Activated T-helper 1 cell treated with anti-CD3 and anti-CD28 coated beads, Interleukin-2, amount 50 U/mL, for 16 hours (primary cell): ENCODE measurements at places on chromosomes 12 and 14.

- DNase-seq = no peak
Observed at GRCh38 chr14:95523815-95524448, 7.5 kb upstream of the SYNE3 start.

GRCh38 chr14:75568140-75568539, 10.3 kb upstream of the FLVCR2 start:
- no peak for DNase-seq

DNA sequence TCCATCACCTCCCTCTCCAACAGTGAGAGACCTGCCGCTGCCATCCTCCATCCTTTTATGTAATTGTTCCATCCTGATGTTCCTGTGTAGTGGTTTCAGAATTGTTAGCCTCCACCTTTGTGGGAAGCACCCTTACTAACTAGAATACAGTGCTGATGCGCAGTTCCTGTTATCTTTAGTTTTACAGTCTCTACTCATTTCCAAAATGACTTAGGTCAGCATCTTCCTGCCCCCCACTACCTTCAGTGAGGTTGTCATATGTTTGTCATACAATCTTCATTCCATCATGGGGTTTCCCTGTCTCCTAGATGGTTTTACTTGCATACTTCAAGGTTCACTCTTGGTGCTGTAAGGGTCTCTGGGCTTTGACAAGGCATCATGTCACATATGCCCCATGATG, 69.8 kb downstream of the EML1 start:
- DNase-seq = no peak

GRCh38 chr14:103021684-103022001, 35.7 kb downstream of the CDC42BPB start:
- DNase-seq = no peak

DNA sequence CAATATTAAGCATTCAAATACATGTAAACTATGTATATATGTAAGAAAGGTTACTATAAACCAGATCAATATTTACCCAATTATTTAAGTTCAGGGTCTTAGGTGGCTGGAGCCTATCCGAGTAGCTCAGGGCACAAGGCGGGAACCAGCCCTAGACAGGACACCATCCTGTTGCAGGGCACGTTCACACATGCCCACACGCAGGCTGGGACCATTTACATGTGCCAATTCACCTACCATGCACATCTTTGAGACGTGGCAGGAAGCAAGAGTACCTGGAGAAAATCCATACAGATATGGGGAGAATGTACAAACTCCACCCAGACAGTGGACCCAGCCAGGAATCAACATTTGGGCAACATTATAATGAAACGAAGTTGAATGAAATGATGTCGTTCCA, 263.0 kb upstream of the E2F7 start:
- DNase-seq = no peak

GRCh38 chr12:68665016-68665569, 21.7 kb upstream of the NUP107 start:
- DNase-seq = no peak

DNA sequence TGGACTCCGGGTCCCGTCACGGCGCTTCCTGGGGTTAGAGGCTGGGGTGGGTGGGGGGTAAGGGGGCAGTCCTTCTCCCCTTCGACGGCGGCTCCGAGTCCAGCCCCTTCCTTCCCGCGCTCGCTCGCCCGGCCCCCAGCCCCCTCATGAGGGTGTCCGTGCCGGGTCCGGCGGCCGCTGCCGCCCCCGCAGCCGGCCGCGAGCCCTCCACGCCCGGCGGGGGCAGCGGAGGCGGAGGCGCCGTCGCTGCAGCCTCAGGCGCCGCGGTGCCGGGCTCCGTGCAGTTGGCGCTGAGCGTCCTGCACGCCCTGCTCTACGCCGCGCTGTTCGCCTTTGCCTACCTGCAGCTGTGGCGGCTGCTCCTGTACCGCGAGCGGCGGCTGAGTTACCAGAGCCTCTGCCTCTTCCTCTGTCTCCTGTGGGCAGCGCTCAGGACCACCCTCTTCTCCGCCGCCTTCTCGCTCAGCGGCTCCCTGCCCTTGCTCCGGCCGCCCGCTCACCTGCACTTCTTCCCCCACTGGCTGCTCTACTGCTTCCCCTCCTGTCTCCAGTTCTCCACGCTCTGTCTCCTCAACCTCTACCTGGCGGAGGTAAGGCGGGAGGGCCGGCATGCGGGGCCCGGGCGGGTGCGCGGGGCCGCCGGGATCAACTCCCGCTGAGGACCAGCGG, 500 bp downstream of the GPR137C start:
- peak; percentile 8 for DNase-seq

DNA sequence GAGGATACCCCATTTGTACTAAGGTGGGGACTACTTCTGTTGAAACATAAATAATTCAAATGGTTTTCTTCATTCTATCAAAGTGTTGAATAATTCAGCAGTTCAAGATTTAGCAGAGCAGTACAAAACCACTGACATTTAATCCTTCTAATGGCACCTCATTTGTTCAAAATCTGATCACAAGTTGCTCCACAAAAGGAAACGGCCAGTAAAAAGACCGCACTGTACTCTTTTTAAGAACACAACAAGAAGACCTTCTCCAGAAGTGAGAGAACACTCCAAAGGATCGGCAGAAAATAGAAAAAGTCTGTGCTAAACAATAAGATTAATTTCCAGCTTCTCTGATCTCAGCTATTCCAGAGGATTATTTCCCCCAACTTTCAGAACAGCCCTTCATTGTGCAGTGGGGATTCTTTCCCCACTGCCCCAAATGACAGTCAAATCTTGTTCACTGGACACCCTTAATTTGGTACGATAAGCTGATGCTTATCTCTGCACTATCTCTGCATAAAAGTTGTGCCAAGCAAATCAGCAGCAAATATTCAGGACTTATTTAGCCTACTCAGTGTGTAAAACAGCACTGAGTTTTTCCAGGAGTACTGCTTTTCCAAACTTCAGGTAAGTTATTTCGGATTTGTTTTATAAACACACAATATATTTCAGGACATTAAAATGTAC, 5.2 kb downstream of the MPHOSPH9 start:
- no peak for DNase-seq

GRCh38 chr14:73025544-73025943, 1.4 kb downstream of the ZFYVE1 start:
- no peak for DNase-seq

DNA sequence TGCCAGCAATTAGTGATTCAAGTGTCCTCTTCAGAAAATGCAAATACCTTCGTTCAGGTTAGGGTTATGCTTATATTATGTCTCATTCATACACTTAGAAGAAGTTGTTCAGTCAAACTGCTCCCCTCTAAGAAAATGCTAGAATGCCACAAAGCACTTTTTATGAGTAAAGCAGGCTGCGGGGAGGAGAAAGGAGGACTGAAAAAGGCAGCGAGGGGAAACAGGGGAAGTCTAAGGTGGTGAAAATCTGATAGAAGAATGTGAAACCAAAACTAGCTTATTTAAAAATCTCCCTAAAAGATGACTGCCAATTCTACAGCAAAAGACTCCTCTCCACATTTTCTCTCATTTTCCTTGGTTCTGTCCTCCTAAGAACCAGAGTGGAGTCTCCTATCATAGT, 70.1 kb downstream of the PRKD1 start:
- DNase-seq = no peak

DNA sequence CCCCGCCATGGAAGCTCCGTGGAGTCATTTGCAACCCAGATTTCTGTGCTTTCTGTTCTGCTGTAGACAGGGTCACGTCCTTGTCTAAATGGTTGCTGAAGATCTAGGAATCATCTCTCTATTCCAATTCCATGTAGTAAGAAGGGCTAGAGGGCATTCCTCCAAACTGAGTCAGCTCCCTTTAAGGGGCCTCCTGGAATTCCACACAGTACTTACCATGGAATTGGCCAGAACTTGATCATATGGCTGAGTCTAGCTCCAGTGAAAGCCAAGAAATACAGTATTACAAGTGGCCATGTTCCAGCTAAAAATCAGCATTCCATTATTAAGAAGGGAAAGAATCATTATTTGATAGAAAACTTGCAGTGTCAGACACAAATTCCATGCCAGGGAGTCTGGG, 171.9 kb downstream of the PRKCH start:
- DNase-seq = no peak

DNA sequence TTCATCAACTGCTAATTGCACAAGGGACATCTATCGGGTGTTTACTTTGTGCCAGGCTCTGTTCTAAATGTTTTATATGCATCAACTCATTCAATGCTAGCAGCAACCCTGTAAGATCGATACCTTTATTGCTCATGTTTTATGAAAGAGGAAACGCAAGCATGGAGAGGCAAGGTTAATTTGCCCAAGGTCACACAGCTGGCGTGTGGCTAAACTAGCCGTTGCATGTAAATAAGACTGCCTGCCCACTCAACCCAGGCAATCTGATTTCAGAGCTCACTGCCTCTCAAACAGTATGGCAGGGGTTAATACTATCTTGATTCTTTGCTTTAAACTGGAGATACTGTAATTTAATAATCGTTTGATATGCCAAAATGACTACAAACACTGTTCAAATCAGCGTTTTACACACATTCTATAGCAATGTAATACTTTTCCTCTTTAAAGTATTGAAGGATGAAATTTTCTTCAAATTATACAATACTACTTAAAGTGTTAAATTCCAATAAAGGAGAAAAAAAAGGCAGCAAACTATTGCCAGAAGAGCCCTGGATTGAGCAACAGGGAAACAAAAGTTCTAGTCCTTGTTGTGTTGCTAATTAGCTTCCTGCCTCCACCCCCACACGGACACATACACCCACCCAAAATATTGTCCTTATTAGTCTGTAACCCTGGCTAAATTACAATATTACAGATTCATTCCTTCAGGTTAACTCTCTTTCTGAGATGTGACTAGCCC, 39.1 kb upstream of the DHRS7 start:
- no peak for DNase-seq

GRCh38 chr12:40993158-40993557, 195.0 kb upstream of the PDZRN4 start:
- DNase-seq = no peak

GRCh38 chr12:121669521-121669900, at the start of gene MORN3:
MORN3 (minus strand) TSS chr12:121669654; CDS start chr12:121669483, 171 bp downstream.
- DNase-seq = no peak

GRCh38 chr12:30945443-30946164, 19.1 kb downstream of the TSPAN11 start:
- no peak for DNase-seq

DNA sequence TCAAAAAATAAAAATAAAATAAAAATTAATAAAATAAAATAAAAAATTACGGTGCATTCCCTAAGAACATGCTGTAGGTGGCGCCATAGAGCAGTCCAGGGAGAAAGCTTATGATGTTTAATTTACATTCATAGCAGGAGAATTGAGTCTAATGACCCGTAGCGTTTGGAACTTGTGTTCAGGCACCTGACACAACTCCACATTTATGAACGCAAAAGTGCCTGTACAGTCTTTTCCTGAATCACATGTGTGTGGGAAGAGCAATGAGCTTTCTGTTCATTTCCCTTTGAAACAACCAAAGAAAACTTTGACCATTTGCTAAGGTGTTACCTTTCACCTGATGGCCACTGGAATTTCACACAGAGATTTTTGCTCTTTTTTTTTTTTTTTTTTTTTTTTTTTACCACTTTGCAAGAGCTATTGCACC, 60.6 kb upstream of the KCNA1 start:
- DNase-seq = no peak

DNA sequence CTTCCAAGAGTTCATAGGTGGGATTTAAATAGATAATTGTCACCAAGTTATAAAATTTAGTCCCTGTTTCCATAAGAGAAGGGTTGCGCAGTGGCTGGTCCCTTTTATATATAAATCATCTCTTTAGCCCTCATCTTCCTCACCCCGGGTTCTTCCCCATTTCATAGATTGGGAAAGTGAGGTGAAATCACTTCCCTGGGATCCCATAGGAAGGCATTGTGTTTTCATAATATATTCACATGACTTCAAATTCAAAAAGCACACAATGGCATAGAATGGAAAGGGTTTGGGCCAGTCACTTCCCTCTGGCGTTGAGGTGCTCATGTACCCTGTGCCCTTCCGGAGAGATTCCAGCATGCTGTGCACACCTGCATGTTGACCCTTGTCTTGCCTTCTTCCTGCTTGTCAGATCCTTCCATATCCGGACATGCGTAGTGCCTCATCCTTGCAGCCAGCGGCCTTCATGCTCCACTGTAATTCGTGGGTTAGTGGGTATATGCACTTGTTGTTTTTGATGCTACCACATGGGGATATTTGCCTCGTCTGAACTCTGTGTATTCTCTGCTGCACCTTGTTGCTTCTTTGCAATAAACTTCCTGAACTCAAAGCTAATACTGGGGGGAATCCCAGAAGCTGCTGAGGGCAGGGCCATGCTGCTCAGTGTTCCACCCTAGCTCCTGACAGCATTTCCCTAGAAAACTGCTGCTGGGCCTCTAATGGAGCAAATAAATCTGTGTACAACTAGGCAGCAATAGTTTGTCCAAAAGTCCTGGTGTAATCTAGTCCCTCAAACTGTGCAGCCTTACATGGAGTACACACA, 59.6 kb downstream of the ANAPC7 start:
- no peak for DNase-seq

DNA sequence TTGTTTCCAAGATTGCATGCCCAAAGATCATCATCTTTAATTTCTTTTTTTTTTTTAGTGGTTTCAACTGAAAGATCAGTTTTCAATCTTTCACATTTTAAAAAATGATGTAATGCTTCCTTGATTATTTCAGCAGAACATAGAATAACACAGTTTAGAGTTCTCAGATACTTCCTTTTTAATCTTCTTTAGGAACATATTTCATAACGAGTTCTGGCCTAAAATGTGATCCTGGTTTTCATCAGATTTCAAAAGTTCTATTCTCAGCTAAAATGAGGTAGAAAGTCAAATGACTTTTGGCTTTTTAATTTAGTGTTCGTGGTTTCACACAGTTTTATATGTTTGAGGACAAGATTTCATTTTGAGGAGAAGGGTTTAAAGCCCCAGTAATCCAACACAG, 40.0 kb upstream of the NR1H4 start:
- no peak for DNase-seq

DNA sequence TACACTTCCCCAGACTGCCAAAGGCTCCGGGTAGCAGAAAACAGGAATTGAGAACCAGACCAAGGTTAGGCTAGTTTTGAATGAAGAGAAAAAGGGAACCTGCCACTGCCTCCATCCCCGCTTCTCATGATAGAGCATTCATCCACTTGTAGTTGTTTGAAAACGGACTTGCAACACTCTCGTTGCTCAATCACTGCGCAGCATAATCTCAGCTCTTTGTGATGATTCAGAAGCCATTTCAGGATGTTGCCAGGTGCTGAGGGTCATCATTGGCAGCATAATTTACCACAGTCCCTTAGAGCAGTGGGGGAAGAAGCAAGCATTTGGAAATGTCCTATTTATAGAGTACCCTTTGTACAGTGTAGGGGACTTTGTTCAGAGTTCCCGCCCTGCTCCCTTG, 25.6 kb downstream of the KCNK13 start:
- no peak for DNase-seq

GRCh38 chr14:20302042-20302755, 3.6 kb downstream of the TTC5 start:
- no peak for DNase-seq
